HCT116 (cell line): ENCODE measurements at places on chromosomes 3 and 15.

- no peaks in the 10 kb centered on the region for H3K4me1 ChIP-seq
- H3K36me3 ChIP-seq = no peaks in the 10 kb centered on the region
- no peaks in the 10 kb centered on the region for H3K27me3 ChIP-seq
- DNase-seq = no peak
- no peak overlapping the region for H3K27ac ChIP-seq
These were observed 198.4 kb downstream of the WNT5A start for GRCh38 chr3:55288657-55289056.

GRCh38 chr3:14503033-14503705 lies 37.0 kb downstream of the GRIP2 start:
- H3K4me1 ChIP-seq = no peaks in the 10 kb centered on the region
- H3K27me3 ChIP-seq = no peaks in the 10 kb centered on the region
- no peak overlapping the region for H3K4me3 ChIP-seq

- DNase-seq = no peak
- no peak overlapping the region for H3K27ac ChIP-seq
- no peak overlapping the region for H3K4me3 ChIP-seq
- H3K4me1 ChIP-seq = no peaks in the 10 kb centered on the region
These were observed 48.0 kb downstream of the CACNA2D2 start for GRCh38 chr3:50455161-50456018.

DNA sequence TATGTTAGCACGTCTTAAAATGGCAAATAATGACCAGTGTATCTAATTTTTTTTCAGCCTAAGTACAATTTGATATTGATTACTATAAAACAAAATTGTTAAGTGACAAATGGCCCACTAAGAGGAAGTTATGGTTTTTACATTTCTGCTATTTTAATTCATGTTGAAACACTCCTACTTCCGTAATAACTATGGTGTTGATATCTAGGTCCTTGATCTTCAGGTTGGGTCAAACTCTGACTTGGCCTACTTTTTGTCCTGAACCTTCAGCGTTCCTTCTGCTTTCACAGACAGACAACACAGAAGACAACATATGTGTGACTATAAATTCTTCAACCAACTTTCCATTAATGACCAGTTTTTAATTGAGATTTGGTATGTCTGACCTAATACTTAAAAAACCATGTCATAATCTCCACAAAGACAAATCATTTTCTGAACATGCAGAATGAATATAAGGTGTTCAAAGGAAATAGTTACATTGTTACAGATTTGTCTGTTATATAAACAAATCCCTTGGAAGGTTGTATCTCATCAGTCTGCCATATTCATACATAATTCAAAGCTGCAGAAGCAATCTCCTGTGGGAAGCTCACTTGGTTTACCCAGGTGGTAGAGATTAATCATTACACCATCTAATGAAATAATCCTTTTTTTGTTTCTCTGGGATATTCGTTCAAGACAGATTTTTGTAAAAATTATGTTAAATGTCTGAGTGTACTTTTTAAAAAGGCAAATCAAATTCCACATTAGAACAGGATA lies 92.1 kb upstream of the TSPAN3 start:
- peaks cover 35% of the 10 kb centered on the region for H3K4me1 ChIP-seq
- DNase-seq = no peak
- no peak overlapping the region for H3K27ac ChIP-seq
- H3K4me3 ChIP-seq = no peak overlapping the region

DNA sequence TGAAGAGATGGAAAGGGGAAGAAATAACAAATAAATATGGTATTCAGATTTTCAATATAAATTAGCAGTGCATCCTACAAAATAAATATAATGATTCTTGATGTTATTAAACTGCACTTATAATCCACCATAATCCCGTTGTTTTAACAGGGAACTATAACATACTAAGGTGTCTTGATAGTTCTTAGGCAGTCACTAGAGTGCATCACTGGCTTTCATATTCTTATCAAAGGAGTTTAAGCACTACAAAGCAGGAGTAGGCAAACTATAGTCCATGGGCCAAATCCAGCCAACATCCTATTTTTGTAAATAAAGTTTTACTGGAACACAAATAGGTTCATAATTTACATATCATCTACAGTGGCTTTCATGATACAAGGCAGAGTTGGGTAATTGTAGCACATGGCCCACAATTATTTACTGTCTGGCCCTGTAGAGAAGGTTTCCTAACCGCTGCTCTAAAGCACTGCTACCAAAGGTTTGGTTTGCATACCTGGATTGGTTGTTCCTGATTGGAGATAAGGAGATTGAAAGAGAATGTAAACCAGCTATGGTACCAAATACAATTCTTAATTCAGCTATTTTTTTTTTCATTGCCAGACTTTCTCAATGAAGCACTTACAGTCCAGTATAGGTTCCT lies 104.3 kb downstream of the ZNF280D start:
- H3K27me3 ChIP-seq = no peaks in the 10 kb centered on the region
- no peak overlapping the region for H3K4me3 ChIP-seq
- no peak for DNase-seq
- no peaks in the 10 kb centered on the region for H3K36me3 ChIP-seq

GRCh38 chr3:69212411-69213160 lies 90.2 kb upstream of the LMOD3 start:
- no peak overlapping the region for H3K4me3 ChIP-seq
- no peaks in the 10 kb centered on the region for H3K4me1 ChIP-seq
- H3K27me3 ChIP-seq = no peaks in the 10 kb centered on the region
- H3K27ac ChIP-seq = no peak overlapping the region

GRCh38 chr15:82848241-82848993 lies 39.0 kb downstream of the WHAMM start:
- no peaks in the 10 kb centered on the region for H3K27me3 ChIP-seq
- H3K4me1 ChIP-seq = peaks cover 3% of the 10 kb centered on the region; the same call in 1 of the 2 replicates
- H3K36me3 ChIP-seq = no peaks in the 10 kb centered on the region
- H3K27ac ChIP-seq = no peak overlapping the region

- no peaks in the 10 kb centered on the region for H3K27me3 ChIP-seq
- H3K4me3 ChIP-seq = no peak overlapping the region
- no peaks in the 10 kb centered on the region for H3K36me3 ChIP-seq
- no peak for DNase-seq
These were observed 318.9 kb upstream of the IL12A start for GRCh38 chr3:159669766-159670165.

DNA sequence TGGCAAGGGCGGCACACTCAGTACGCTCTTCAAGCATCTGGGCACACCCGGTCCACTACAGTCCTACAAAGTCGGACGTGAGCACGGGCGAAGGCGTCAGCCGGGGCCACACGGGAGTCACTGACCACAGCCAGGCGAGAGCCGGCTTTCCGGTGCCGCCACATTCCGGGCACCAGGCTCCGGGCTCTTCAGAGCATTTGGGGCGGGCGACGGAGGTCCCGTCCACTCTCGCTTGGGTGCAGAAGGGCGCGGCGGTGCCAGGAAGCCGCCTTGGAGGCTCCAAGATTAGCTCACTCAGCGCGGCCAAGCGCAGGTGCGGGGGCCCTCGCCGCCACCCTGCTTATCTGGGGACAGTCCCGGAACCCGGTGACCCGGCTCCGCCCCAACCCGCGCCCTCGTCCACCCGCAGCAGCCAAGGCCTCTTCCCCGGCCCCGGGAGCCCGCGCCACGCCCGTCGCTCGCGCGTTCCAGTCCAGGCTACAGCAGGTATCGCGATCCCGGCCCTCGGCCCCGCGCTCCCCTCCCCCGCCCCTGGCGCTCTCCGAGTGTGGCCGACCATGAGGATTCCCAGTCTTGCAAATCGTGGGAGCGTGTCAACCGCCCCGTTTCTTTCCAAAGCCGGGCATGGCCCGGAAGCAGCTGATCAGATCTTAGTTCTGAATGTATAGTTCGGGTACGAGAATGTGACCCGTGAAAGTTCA lies at the start of gene ADPRH:
TSS of gene ADPRH (plus strand) at position 127 of the 701 bp plus-strand sequence. CDS start 2,678 bp downstream, outside the sequence.
- peak within 1 kb of the TSS; percentile 62 for H3K4me3 ChIP-seq
- peak within 1 kb of the TSS; percentile 49; the same call in 1 of the 2 replicates for H3K27ac ChIP-seq
- peak; percentile 27 for DNase-seq
- no peaks in the 10 kb centered on the region for H3K27me3 ChIP-seq
- no peaks in the 10 kb centered on the region for H3K36me3 ChIP-seq

GRCh38 chr15:57857871-57858270 lies 151.4 kb downstream of the POLR2M start:
- no peak overlapping the region for H3K27ac ChIP-seq
- no peaks in the 10 kb centered on the region for H3K27me3 ChIP-seq
- H3K36me3 ChIP-seq = no peaks in the 10 kb centered on the region
- no peak for DNase-seq
- H3K4me1 ChIP-seq = no peaks in the 10 kb centered on the region

DNA sequence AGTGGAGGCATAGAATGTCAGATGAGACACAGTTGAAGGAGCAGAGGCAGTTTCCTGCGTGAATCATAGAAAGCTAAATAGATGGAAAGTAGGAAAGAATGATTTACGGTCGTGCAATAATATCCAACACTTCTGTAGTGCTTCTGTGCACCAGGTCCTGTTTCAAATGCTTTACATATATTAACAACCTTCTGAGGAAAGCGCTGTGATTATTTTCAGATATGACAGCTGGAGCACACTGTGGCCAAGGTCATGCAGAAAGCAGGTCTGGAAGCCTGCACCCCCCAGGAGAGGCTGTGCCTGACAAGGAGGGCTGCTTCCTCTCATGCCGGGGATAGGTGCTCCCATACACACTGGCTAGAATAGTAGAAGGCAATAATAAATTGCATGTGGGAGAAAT lies 104.5 kb downstream of the CHRNA7 start:
- H3K27ac ChIP-seq = no peak overlapping the region
- H3K27me3 ChIP-seq = no peaks in the 10 kb centered on the region
- no peak for DNase-seq
- H3K36me3 ChIP-seq = no peaks in the 10 kb centered on the region
- peaks cover 6% of the 10 kb centered on the region; the same call in 1 of the 2 replicates for H3K4me1 ChIP-seq

DNA sequence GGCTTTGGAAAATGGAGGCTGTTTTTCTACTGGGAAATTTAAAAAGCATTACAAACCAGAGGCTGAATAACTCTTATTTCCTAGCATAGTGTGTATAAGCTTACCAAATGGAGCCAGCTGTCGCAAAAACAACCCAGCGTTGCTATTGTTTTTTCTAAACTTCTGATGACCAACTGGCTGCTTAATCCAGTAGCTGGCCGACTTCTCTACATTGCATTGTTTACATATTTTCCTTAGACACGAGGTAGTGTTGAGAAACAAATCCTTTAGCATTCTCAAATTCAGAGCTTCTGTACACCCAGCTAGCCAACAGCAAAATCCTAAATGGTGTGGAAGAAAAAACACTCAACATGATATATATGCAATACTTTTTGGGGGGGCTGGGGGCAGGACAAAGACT lies 161.0 kb upstream of the ADAMTS9 start:
- no peak overlapping the region for H3K27ac ChIP-seq
- no peak for DNase-seq
- H3K4me3 ChIP-seq = no peak overlapping the region
- no peaks in the 10 kb centered on the region for H3K27me3 ChIP-seq
- no peaks in the 10 kb centered on the region for H3K4me1 ChIP-seq

DNA sequence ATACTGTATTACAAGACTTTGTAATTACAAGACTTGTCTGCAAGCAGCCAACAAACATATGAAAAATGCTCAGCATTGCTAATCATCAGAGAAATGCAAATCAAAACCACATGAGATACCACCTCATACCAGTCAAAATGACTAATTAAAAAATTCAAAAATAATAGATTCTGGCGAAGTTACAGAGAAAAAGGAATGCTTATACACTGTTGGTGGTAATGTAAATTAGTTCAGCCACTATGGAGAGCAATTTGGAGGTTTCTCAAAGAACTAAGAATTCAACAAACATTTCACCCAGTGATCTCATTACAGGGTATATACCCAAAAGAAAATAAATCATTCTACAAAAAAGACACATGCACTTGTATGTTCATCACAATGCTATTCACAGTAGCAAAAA lies 617.5 kb upstream of the CCDC54 start:
- no peaks in the 10 kb centered on the region for H3K27me3 ChIP-seq
- H3K4me3 ChIP-seq = no peak overlapping the region
- peaks cover 5% of the 10 kb centered on the region for H3K4me1 ChIP-seq

DNA sequence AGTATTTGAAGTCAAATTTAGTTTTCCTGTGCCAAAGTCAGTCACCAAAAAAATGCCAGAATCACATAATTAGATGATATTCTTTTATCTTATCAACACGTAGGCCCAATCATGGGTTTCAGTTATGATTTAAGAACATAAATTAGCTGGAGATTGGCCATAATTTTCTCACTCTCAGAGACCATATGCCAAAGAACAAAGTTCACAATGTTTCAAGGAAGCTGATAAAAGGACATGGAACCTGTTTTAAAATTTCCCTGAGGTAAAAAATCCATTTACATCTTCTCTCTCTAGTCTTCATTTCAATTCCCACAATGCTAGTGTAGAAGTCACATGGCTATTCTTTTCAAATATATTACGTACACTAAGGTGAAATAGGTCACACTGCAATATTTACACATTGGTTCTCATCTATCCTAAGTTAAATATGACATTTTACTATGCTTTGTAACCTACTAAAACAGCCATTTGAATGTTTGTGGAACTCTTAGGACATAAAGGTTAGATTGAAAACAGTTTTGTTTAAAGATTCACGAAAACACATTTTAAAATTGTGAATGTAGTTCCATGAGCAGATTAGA lies 42.7 kb upstream of the DCUN1D1 start:
- H3K27ac ChIP-seq = no peak overlapping the region
- peaks cover 6% of the 10 kb centered on the region; the same call in 1 of the 2 replicates for H3K36me3 ChIP-seq
- no peaks in the 10 kb centered on the region for H3K4me1 ChIP-seq
- no peak for DNase-seq
- H3K27me3 ChIP-seq = no peaks in the 10 kb centered on the region

- no peaks in the 10 kb centered on the region for H3K27me3 ChIP-seq
- H3K4me3 ChIP-seq = no peak overlapping the region
- no peak for DNase-seq
- 0 out of 2 replicates have a peak, but pooled peaks cover 2% of the 10 kb centered on the region for H3K36me3 ChIP-seq
- H3K4me1 ChIP-seq = no peaks in the 10 kb centered on the region
These were observed 17.1 kb downstream of the LYSMD2 start for GRCh38 chr15:51720201-51720995.

GRCh38 chr3:42751609-42752008 lies 21.4 kb downstream of the CCDC13 start:
- H3K27me3 ChIP-seq = no peaks in the 10 kb centered on the region
- no peak for DNase-seq
- no peak overlapping the region for H3K27ac ChIP-seq
- H3K36me3 ChIP-seq = no peaks in the 10 kb centered on the region
- H3K4me1 ChIP-seq = no peaks in the 10 kb centered on the region

- no peak overlapping the region for H3K27ac ChIP-seq
- no peaks in the 10 kb centered on the region for H3K4me1 ChIP-seq
- no peaks in the 10 kb centered on the region for H3K36me3 ChIP-seq
- H3K4me3 ChIP-seq = no peak overlapping the region
- peaks cover 3% of the 10 kb centered on the region; the same call in 1 of the 2 replicates for H3K27me3 ChIP-seq
These were observed 11.4 kb upstream of the COMMD2 start for GRCh38 chr3:149763565-149764195.

- no peaks in the 10 kb centered on the region for H3K27me3 ChIP-seq
- H3K27ac ChIP-seq = no peak overlapping the region
- H3K36me3 ChIP-seq = no peaks in the 10 kb centered on the region
- no peak for DNase-seq
- no peaks in the 10 kb centered on the region for H3K4me1 ChIP-seq
- no peak overlapping the region for H3K4me3 ChIP-seq
These were observed 58.7 kb upstream of the TIPARP start for GRCh38 chr3:156615592-156616173.
